Activated T-cell treated with anti-CD3 and anti-CD28 coated beads, Interleukin-2, amount 50 U/mL, for 24 hours (primary cell): ENCODE measurements at places on chromosomes 3 and 15.

DNA sequence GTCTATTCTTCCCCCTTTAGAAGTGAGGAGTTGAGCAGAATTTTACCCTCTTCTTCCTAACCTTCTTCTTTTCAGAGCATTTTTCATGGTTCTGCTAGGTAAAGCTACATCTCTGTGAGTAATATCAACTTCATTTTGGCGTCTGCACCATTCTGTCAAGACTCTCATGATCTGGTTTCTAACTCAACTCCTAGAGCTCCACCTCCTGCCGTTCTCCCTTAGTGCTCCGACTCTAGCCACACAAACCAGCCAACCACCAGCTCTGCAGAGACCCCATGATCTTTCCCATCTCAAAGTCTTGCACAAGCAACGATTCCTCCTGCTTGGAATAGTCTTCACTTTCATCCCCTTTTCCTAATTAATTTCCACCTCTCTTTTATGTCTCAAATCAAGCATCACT is 193.9 kb upstream of the TMC3 start:
- DNase-seq, result no peak

DNA sequence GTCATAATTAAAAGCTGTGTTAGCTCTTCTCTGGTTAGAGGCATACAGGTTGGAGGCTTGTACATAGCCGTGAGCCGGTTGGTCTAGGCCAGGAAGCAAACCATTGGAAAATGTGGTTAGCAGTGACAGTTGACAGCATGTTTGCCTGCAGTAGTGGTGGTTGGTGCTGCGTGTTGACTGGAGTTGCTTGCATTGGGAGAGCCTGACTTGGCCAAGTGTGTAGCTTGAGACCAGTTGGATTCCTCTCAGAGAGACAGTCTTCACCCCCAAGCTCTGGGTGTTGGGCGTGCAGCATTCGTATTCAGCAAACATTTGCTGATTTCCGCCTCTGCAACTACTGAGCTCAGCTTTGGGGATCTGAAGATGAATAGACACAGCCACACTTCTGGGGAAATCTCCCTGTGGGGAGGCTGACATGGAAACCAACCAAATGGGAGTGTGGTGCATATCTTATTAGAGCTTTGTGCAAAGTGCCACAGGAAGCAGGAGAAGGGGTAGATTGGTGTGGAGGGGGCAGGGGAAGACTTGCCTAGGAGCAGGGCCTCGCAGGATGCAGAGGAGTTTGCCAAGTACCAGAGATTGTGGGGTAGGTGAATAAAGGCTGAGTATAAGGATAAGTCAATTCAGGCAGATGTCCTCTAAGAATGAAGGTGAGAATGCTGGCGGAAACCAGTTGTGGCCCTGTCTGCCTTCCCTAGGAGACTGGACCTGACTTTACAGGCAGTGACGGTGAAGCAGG is 83.5 kb downstream of the IGF1R start:
- DNase-seq, result no peak

- DNase-seq, result no peak
Observed at GRCh38 chr3:13411186-13411860, 8.8 kb downstream of the NUP210 start.

DNA sequence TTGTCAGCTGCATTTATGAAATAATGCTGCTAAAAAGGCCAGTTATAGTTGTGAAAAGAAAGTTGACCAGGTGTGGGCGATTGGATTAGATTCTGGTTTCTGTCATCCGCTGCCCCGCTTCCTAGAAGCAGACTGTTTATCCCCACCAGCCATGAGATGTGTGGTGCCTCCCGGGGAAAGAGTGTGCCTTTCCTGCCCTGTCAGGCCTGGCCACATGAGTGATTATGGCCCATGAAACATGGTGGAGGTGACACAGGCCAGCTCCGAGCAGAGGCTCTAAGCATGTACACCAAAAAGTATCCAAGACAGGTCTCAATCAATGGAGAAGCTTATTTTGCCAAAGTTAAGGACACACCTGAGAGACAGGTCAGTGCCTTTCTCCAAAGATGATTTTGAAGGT is 85.4 kb upstream of the ABHD2 start:
- DNase-seq, result no peak

DNA sequence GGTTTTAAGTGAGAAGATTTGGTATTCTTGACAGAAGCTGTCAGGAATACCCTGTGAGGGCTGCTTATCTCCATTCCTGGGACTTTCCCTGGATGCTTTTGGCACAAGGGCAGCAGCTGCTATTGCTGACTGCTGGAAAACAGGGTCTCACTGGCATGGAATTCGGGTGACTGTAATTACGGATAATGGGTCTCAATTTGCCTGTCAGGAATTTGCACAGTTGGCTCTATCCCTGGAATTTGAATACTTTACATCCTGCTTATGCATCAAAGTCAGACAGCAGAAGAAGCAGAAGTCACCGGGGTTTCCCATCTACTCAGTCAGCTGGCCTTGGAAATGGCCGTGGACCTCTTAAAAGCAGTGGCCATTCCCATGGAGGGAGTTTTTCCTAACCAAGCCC is 25.9 kb upstream of the AKAP13 start:
- DNase-seq, result no peak

DNA sequence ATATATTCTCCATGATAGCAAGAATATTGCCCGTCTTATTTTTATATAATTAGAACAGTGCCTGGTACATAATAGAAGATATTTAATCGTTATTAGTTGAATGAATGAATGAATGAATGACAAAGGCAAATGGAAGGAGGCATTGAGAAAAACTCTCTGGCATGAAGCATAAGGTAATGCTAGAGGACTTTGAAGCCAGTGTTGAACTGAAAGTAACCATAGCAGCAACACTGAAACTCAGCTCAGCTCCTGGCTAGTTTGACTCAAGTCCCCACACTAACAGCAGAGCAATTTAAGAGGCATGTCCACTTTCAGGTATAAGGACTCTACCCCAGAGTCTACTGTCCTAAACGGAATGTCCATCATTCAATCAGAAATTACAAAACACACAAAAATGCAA is 227.0 kb downstream of the CPNE4 start:
- no peak for DNase-seq

DNA sequence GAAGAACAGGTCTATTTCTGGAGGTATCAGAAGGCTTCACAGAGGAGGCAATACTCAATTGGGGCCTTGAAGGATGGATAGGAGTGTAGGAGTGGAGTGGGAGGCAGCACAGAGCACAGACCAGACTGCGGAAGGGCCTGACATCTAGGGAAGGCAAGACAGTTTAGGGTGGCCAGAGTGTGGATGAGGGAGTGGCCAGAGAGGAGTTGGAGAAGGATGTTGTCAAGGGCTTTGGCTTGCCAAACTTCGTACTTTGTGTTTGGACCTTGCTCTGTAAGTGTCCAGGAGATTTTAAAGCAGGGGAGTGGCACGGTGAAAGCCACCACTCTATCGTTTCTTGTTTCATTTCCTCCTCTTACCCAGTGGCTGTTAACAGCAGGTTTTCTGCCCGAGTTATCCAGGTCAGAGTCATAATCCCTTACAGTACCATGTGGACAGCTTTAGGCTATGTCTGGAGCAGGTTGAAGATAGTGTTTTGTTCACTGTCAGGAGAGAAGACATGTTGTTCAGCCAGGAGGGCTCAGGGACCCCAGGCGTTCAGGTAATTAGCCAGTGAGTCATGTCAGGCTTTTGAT is 12.3 kb downstream of the SMAD3 start:
- no peak for DNase-seq

DNA sequence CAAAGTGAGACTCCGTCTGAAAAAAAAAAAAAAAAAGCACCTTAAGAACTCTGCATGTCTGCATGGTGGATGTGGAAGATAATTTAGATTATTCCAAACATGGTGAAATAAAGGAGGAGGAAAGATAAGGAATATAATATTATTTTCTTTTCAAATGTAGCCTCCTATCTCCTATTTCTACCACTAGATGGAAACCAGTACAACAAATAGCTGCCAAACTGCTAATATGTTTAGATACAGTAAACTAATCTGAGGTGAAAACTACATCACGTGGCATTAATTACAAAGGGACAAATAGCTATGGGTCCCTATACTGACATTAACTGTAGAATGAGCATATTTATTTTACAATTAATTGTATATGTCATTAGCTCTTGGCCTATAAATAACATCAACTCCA is 197.8 kb downstream of the TBC1D5 start:
- DNase-seq, result no peak

- DNase-seq, result no peak
Observed at GRCh38 chr15:93109336-93110102, 20.5 kb upstream of the RGMA start.

DNA sequence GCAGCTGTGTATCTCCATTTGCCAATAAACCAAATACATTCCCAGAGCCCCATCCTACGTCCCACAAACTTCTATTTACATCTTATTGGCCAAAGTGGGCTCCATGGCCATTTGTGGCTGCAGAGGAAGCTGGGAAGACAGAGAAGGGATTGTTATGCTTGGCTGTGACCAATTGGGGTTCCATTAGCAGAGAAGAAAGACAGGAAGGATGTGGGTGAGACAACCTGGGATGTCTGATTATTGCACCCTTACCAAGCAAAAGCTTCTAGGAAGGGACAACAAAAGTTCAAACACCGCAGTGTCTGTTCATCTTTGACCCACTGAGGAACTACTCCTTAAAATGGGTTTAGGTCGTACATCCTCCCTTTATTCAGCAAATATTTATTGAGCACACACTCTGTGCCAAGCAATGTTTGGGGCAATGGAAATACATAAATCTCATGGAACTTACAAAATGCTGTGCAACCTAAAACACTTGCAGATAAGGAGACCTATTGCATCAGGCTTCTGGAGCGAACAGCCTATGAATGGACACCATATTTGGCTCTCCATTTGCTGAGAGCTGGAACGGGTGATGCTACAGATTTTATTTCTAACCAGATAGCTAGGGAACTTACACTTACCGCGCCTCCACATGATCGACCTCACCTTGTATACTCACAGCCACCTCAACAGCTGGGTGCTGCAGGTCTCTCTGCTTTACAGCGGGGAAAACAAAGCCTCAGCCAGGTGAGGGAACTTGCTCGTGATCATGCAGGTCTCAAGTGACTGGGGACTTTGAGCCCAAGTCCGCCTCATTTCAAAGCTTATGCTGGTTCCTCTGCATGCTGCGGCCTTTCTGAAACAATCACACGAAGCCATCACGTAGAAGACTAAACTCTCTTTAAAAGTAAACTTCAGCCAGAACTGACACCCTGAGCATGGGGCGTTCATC is 21.4 kb upstream of the NR2E3 start:
- DNase-seq, result no peak

DNA sequence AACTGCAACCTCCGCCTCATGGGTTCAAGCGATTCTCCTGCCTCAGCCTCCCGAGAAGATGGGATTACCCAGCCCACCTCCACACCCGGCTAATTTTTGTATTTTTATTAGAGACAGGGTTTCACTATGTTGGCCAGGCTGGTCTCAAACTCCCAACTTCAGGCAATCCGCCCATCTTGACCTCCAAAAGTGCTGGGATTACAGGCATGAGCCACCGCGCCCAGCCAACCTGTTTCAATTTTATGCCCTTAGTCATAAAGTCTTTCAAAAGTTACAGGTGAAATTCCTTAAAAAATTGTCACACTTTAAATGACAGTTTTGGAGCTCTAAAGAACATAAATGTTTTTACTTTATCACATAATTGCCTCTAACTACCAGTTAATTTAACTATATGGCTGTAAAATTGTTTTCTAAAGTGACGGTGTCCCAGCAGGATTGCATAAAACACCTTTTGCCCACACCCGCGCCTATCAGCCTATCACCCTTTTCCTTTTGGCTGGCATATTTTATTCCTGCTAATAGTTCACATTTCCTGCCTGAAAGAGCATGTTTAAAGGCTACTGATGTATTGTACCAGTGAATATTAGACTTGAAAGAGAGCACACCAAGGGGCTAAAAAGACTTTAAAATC is 164.2 kb upstream of the SEMA6D start:
- no peak for DNase-seq

DNA sequence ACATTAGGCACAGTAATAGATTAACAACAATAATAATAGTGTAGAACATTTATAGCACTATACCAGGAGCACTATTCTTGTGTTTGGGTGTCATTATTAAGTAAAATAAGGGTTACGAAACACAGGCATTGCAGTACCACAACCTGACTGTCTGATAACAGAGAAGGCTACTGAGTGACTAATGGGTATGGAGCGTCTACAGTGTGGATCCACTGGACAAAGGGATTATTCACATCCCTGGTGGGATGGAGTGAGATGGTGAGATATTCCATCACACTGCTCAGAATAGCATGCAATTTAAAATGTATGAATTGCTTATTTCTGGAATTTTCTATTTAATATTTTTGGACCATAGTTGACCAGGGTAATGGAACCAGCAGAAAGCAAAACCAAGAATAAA is 18.2 kb downstream of the MINDY4B start:
- DNase-seq, result no peak

DNA sequence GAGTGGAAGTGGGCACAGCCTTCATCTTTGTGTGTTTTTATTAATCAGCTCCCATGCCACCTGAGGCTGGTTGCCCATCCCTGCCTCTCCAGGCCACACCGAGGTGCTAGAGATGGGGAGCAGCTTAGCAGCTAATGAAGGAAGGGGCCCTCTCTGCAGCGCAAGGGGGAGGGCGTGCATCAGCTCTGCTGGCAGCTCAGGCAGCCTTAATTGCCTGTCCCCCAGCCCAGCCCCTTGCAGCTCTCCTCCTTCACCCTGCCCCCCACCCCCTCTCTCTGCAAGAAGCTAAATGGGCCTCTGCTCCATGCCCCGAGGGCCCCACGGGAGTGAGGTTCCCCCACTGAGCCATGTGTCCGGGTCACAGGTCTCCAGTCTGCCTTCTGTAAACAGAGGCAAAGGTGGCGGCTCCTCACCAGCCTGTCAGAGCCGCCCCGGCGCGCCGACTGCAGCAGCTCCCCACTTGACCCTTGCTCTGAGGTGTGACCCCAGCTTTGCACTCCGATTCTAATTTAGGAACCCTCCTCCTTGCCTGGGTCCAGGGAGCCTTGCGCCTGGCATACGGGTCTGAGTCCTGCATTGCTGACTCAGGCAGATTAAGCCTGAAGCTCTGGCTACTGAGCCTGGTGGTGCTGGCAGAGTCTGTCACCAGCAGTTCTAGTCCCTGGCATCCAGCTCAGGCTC is 27.9 kb upstream of the NTRK3 start:
- no peak for DNase-seq

- DNase-seq, result no peak
Observed at GRCh38 chr15:29066310-29066709, 180.5 kb downstream of the APBA2 start.

DNA sequence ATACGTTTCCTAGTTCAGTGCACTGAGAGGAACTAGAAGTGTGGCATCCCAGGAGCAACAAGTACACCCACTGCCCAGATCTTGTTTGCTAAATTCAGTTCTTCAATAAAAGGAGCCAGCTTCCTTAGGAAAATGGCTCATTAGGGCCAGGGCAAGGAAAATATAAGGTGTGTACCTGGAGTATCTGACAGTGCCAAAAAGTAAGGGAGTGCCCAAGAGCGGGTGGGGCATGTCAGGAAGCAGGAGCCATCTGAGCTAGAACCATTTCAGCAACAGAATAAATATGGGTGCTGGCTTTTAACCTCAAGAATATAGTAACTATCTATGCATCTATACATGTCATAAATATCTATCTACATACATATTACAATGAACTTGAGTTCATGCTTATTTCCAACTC is 44.1 kb downstream of the SLC41A3 start:
- no peak for DNase-seq

GRCh38 chr3:183082355-183082915 is 16.9 kb downstream of the MCCC1 start:
- DNase-seq, result no peak
